ENCODE measurements at places on chromosomes 6 and 20. TPM values are rescaled to one million over a fixed set of nuclear protein-coding genes. Genes with fewer than 3 reads are reported as not detected.

GRCh38 chr20:44195605-44196004 is 8.6 kb upstream of the JPH2 start:
- no peak overlapping the region for H3K27ac ChIP-seq
- peaks cover 15% of the 10 kb centered on the region for H3K36me3 ChIP-seq
- H3K4me1 ChIP-seq, result no peaks in the 10 kb centered on the region
- no peak for DNase-seq

- DNase-seq, result no peak
- H3K27ac ChIP-seq, result no peak overlapping the region
- no peaks in the 10 kb centered on the region for H3K36me3 ChIP-seq
- H3K4me3 ChIP-seq, result no peak overlapping the region
Observed at GRCh38 chr6:38901802-38902522, 146.6 kb upstream of the GLP1R start.

Gene TMEM244
- not detected for total RNA-seq

- H3K4me3 ChIP-seq, result no peak overlapping the region
- H3K36me3 ChIP-seq, result no peaks in the 10 kb centered on the region
- no peaks in the 10 kb centered on the region for H3K4me1 ChIP-seq
- DNase-seq, result no peak
- no peaks in the 10 kb centered on the region for H3K27me3 ChIP-seq
Observed at GRCh38 chr6:90465686-90466085, 121.2 kb downstream of the MAP3K7 start.

DNA sequence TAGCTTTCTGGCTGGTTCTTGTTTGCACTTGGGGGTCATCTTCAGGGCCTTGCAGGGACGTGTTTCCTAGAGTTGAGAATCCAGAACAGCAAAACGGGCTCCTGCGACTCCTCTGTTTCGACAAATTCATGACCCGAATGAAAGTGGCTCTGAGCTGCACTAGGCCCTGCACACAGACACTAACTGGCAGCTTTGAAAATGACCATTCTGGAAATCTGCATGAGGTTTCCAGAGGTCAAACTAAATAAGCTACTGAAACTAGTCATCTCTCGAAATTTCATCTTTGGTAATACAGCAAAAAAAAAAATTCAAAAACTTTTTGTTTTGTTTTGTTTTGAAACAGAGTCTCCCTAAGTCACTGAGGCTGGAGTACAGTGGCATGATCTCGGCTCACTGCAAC is 15.5 kb upstream of the BMP7 start:
- no peak overlapping the region for H3K4me3 ChIP-seq
- peaks cover 2% of the 10 kb centered on the region for H3K27me3 ChIP-seq
- H3K27ac ChIP-seq, result no peak overlapping the region

DNA sequence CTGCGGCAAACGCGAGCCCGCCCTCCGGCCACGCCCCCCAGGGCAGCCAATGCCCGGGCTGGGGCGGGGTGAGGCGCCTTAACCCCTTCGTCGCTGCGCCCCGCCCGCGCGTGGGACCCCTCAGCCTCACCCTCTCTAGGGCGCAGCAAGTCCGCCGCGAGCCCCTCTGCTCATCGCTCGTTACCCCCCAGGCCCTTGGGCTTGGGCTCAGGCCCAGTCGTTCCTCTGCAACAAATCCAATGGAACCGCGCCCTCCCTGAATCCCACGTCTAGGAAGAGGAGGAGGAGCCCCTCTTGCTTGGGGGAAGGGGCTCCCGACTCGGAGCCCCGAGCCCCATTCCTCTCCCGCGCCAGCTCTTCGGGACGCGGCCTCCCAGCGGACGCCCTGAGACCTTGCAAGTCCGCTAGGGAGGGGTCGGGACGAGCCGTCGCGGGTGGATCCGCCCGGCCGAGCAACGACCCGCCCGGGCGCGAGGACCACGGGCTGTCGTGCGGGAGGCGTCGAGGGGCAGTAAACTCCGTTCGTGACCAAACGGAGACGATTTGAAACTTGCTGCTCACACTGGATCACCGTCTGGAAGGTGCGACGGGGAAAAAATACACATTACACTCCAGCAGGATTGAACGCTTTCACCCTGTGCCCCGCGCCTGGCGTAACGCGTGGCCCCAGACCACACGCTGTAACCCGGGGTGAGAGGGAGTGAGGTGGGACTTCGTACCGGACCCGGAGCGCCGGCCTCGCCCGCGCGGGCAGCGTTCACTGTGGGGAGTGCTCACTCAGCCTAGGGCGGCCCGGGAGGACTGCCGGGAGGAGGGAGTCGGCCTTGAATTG is 477 bp upstream of the LZTS3 start:
- H3K4me1 ChIP-seq, result peaks cover 14% of the 10 kb centered on the region
- no peak for DNase-seq
- H3K27ac ChIP-seq, result peak overlapping the region; percentile 81
- no peaks in the 10 kb centered on the region for H3K27me3 ChIP-seq

DNA sequence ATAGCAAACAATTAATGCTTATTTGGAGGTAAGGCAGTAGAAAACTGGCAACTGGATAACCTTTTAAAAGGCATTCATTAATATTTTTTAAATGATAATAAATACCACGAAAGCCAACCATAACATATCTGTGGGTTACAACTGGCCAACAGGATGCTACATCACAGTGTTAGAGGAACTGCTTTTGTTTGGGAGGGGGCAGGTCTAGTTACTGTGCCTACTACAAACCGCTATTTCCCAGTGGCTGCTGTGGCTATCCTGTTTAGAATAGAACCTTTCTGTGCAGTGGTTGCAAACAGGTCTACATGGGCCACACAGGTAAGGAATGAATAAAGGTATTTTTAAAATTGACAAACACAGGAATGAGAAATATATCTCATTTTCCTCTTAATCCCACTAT is 976 bp downstream of the PIGT start:
- H3K36me3 ChIP-seq, result peaks cover 5% of the 10 kb centered on the region
- peaks cover 35% of the 10 kb centered on the region for H3K4me1 ChIP-seq
- no peaks in the 10 kb centered on the region for H3K27me3 ChIP-seq

DNA sequence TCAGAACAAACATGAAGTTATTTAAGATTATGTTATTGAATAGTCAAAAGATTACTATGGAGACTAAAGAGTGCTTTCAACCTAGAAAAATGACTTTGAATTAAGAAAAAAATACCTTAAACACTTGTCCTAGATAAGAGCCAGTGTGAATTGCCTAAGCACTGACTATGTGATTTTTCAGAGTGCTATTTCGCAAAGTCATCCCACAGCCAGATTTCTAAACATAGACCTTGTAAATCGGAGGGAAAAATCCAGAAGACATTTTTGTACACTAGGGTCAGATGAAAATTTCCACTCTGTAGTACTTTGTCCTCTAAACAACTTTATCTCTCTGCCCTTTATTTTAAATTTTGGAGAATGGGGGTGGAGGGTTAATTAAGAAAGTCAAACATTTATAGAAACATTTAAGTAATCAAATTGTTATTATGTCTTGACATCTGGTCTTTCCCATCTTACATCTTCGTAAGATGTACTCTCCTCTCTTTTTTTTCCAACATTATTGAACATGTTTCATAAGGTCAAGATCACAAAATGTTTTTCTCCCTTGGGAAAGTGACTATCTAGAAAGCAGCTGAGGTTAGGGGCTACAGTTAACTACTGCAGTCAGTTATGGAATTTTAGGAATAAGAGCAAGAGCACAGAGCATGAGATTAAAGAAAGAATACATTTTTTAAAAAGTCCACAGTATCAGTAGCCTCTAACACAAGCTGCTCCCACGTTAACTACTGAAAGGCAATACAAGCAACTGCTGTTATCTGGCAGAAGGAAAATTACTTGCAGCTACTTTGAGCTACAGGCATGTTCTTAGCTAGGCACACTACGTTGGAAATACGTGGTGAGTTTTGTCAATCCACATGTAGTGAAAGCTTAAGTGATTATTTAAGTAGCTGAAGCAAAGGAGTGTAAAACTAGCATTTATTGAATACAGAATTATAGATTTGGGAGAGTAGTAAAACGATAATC is 648.5 kb downstream of the HTR1B start:
- peaks cover 4% of the 10 kb centered on the region for H3K4me1 ChIP-seq
- no peaks in the 10 kb centered on the region for H3K36me3 ChIP-seq
- no peak overlapping the region for H3K27ac ChIP-seq
- no peaks in the 10 kb centered on the region for H3K27me3 ChIP-seq

GRCh38 chr6:80468398-80468797 is 361.9 kb downstream of the BCKDHB start:
- H3K4me1 ChIP-seq, result no peaks in the 10 kb centered on the region
- no peaks in the 10 kb centered on the region for H3K27me3 ChIP-seq
- H3K4me3 ChIP-seq, result no peak overlapping the region
- DNase-seq, result no peak
- no peak overlapping the region for H3K27ac ChIP-seq
- H3K36me3 ChIP-seq, result no peaks in the 10 kb centered on the region

DNA sequence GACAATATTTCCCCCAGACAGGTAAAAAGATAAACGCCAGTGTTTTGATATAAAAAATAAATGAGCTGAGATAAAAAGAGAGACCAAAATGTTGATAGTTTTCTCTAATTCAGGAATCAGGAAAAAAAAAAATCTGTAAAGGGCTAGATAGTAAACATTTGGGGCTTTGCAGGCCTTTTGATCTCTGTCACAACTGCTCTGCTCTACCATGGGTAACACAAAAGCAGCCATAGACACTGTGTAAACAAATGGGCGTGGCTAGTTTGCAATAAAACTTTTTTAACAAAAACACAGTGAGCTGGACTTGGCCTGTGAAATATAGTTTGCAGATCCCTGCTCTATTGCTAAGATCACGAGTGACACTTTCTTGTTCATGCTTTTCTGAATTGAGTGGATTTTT is 219.1 kb upstream of the STXBP5 start:
- H3K4me3 ChIP-seq, result no peak overlapping the region
- H3K27me3 ChIP-seq, result no peaks in the 10 kb centered on the region
- no peak for DNase-seq
- peaks cover 18% of the 10 kb centered on the region for H3K4me1 ChIP-seq
- peak overlapping the region; percentile 76 for H3K27ac ChIP-seq

- H3K4me3 ChIP-seq, result no peak overlapping the region
- DNase-seq, result no peak
- H3K27ac ChIP-seq, result no peak overlapping the region
- H3K36me3 ChIP-seq, result no peaks in the 10 kb centered on the region
- no peaks in the 10 kb centered on the region for H3K4me1 ChIP-seq
Observed at GRCh38 chr6:102085257-102085656, 691.7 kb downstream of the GRIK2 start.

DNA sequence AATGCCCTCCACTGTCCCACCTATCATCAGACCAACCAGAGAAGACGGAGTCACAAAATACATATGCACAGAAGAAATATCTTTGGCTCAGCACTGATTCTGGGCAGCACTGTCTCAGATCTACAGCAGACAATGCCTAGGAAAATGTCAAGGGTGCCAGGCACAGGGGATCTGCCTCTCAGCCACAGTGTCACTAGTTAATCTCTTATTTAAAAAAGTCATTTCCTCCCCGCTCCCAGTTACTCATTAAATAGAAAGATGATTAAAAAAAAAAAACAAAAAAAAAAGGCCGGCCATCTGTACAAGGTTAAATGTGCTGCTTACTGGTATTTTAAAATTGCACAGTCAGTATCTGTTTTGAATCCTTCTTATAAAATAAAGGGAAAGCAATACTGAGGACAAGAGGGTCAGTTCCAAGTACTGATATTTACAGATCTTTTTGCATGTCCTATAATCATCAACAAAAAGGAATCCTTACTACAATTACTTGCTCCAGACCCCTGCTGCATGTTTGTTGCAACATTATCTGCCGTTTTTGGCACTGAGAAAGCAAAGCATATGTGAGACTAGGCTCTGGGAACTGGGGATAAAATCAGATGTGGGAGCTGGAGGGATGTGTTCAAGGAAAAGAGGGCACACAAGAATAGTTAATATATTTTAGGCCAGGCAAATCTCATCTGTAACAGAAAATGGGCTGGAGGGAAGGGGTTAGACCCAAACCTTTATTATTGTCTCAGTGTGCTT is 299.3 kb downstream of the KIF16B start:
- H3K4me3 ChIP-seq, result no peak overlapping the region
- H3K27ac ChIP-seq, result no peak overlapping the region
- no peak for DNase-seq
- H3K36me3 ChIP-seq, result no peaks in the 10 kb centered on the region
- H3K27me3 ChIP-seq, result no peaks in the 10 kb centered on the region

DNA sequence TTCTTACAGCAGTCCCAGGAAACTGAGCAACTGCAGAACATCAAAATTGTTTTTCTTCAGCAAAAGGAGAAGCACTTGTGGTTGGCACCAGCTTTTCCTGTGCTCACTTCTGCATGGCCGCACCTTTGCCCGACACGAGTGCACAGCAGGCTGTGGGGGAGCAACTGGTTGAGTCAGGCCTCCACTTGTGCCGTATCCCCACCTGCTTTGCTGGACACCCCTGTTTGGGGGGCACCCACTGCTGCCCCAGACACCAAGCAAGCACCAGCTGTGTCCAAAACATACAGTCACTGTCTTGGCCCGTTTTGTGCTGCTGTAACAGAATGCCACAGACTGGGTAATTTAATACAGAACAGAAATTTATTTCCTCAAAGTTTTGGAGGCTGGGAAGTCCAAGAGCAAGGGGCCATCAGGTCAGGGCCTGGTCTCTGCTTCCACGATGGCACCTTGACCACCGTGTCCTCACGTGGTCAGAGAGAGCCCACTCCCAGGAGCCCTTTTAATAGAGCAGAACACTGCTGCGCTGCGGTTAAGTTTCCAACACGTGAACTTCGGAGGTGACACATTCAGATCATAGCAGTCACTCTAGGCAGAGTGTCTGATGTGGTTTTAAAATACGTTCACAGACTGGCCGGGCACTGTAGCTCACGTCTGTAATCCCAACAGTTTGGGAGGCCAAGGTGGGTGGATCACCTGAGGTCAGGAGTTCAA is 8.7 kb upstream of the GMEB2 start:
- H3K36me3 ChIP-seq, result no peaks in the 10 kb centered on the region
- H3K27me3 ChIP-seq, result no peaks in the 10 kb centered on the region
- H3K27ac ChIP-seq, result no peak overlapping the region

Gene EPM2A
- 5.7 TPM for total RNA-seq

Data from Panc1 (cell line).